Heart right ventricle (tissue), 16 donors: ENCODE measurements at places on chromosomes 16 and 17. TPM values are rescaled to one million over a fixed set of nuclear protein-coding genes. Genes with fewer than 3 reads are reported as not detected.

GRCh38 chr17:1860978-1861377, 31.2 kb downstream of the RPA1 start:
- no peak overlapping the region for H3K27ac ChIP-seq
- no peak overlapping the region for H3K4me3 ChIP-seq
- peaks cover 65% of the 10 kb centered on the region for H3K36me3 ChIP-seq
- DNase-seq: no peak
- H3K27me3 ChIP-seq: no peaks in the 10 kb centered on the region

CBX8 gene
- polyA plus RNA-seq: 2.2 TPM

GRCh38 chr16:73056448-73056847, 8.5 kb upstream of the ZFHX3 start:
- peak overlapping the region; percentile 61 for H3K4me3 ChIP-seq
- DNase-seq: no peak
- peaks cover 45% of the 10 kb centered on the region for H3K4me1 ChIP-seq
- peak overlapping the region; percentile 97 for H3K27ac ChIP-seq

DNA sequence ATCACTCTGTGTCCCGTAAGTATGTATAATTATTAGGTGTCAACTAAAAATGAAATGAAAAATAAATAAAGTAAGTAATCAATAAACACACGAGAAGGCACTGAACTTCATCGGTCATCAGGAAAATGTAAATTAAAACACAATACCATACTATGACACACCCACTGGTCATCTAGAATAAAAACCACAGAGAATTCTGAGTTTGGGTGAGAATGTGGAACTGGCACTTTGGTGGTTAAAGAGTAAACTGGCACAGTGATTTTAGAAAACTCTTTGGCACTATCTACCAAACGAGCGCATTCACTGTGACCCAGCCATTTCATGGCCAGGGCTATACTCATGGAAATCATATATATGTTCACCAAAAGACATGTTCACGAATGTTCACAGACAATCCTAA, 98.2 kb downstream of the HS3ST3A1 start:
- no peak for DNase-seq
- no peak overlapping the region for H3K27ac ChIP-seq
- no peak overlapping the region for H3K4me3 ChIP-seq
- no peaks in the 10 kb centered on the region for H3K27me3 ChIP-seq
- H3K4me1 ChIP-seq: no peaks in the 10 kb centered on the region

DNA sequence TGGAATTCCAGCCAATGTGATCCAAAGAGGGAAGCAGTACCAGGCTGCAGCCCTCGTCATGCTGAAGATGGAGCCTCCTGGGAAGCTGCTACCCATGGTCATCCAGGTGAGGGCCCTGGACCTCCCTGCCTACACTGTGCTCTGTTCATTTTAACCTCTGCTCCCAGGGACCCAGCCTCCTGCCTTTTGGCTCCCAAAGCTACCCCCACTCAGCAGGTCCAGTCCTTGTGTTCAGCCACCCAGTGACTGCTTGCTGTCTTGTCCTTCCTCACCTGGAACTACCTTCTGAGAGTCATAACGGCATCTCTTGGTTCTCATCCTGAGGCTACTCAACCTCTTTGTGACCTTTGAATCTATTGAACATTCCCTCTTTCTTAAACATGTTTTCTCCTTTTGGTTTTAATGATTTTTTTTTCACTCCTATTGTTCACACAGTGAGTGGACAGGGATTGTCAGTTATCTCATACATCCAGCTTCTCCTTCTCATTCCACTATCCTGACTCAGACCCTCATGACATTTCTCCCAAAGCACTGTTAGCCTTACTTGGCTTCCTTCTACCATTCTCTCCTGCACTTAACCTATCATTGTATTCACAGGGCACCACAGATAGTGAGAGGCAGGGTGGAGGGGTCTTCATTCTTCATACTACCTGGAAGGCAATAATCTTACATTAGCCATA, 53.3 kb downstream of the GOSR1 start:
- H3K36me3 ChIP-seq: no peaks in the 10 kb centered on the region
- no peak for DNase-seq
- no peaks in the 10 kb centered on the region for H3K27me3 ChIP-seq
- no peak overlapping the region for H3K27ac ChIP-seq

DNA sequence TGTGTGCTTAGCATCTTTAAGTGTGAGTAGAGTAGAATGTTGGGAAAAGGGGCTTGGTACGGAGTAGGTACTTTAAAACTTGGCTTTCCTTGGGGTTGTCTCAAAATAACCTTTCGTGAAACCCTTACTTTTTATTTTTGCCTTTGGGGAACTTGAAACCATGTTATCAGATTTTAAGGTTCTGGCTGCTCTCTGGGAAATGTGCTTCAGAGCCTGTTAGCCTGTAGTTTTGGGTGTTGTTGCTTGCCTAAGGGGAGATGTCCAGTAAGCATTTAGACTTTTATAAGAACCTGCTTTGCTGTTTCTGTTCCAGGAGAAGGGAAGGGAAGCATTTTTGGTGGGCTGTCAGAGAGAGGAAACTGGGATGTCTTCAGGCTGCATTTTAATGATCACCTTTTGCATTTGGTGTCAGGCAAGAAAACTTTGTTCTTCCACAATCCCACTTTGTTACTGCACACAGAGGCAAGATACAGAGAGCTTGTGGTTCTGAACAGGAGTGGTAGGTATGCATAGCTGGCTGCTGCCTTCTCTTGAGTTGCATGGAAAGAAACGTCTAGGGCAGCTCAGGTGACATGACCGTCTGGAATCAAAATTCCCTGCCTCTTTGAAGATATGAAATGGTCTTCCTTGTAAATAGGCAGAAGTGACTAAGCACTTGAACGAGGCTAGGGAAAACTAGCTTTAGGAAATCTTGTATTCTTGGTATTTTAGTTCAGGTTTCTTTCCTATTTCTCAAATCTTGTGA, 1.7 kb downstream of the RABEP1 start:
- peak overlapping the region; percentile 76 for H3K4me3 ChIP-seq
- H3K27me3 ChIP-seq: no peaks in the 10 kb centered on the region
- H3K36me3 ChIP-seq: no peaks in the 10 kb centered on the region
- H3K27ac ChIP-seq: peak overlapping the region; percentile 96
- DNase-seq: no peak

NDUFAB1 gene
- 422 TPM for polyA plus RNA-seq

DNA sequence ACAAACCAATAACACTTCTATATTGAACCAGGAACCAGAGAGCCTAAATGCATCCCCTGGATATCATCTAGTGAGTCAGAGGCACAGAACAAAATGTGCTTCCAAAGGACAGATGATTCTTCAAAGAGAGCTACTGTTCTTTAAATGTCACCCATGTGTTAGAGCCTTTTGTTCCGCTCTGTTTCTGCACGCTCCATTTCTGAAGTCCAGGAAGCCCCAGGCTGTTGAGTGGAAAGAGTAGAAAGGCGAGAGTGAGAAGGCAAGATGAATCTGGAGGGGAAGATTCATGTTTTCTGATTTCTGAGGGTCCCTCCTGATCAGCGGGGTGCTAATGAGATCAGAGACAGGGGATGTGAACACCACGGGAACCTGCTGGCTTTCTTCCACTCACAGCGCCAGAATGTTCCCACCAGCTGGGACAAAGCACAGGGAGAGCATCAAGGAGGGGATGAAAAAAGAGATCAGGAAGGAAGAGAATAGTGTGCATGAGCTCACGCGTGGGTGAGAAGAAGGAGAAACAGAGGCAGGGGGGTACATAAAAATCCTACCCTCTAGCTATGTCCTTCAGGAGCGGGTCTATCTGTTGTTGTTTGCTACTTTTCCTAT, 559.9 kb upstream of the HSBP1 start:
- H3K4me1 ChIP-seq: peaks cover 17% of the 10 kb centered on the region
- H3K4me3 ChIP-seq: no peak overlapping the region
- H3K27ac ChIP-seq: no peak overlapping the region
- no peak for DNase-seq
- H3K36me3 ChIP-seq: no peaks in the 10 kb centered on the region
- no peaks in the 10 kb centered on the region for H3K27me3 ChIP-seq
